ENCODE measurements at places on chromosomes 16 and 17.

DNA sequence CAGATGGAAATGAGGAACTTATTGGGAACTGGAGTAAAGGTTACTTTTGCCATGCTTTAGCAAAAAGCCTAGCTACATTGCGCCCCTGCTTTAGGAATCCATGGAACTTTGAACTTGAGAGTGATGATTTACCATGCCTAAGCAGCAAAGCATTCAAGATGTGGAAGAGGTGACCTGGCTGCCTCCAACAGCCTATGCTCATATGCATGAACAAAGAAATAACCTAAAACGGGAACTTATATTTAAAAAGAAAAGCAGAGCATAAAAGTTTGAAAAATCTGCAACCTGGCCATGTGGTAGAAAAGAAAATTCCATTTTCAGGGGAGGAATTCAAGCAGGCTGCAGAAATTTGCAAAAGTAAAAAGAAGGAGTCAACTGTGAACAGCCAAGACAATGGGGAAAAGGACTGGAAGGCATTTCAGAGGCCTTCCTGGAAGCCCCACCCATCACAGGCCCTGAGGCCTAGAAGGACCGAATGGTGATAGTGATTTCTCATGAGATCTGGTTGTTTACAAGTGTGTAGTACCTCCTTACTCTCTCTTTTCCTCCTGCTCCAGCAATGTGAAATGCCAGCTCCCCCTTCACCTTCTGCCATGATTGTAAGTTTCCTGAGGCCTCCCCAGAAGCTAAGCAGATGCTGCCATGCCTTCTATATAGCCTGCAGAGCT, 48.7 kb downstream of the MRPS23 start:
- DNase-seq, result no peak

GRCh38 chr17:43665084-43665936, 3.6 kb upstream of the MEOX1 start:
- DNase-seq, result no peak

GRCh38 chr17:58224315-58224714, 5.3 kb upstream of the MKS1 start:
- DNase-seq, result no peak

GRCh38 chr17:72219137-72219823, 98.5 kb downstream of the SOX9 start:
- DNase-seq, result no peak

GRCh38 chr17:8192070-8192815, 2.3 kb upstream of the BORCS6 start:
- peak; percentile 82 for DNase-seq

DNA sequence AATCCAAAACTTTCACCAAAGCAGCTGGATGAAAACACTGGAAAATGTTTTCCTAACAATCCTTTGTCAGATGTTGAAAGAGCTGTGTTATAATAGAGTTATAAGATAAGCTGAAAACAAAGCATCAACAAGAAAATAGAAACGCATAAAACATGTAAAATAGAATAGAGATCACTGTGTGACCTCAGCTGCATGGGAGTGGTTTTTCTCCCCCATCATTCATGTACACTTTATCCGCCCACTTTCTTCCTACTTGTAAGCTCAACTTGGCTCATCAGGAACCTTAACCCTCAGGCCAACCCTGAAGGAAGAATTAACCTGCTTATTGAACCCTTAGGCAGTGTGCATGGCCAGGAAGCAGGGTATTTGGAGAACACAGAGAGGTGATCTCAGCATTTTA, 238.5 kb upstream of the PMFBP1 start:
- no peak for DNase-seq

DNA sequence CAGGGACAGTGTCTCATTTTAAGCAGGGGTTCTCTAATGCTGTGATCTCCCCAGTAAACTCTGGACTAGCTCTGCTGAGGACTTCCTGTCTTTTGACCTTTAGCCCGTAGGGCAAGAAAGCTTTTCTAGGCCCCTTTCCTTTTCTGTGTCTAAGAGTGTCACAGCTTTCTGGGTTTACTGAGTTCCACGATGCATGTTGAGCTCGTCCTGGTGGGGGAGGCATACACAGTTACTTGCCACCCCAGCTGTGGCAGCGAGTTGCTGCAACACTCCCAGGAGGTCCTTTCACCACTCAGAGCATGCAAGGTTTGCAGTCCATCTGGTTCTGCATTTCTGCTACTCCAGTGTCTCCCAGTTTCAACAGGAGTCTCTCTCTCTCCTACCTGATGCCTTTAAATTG, 23.7 kb downstream of the NOD2 start:
- no peak for DNase-seq

GRCh38 chr16:62583414-62583813, 547.2 kb upstream of the CDH8 start:
- no peak for DNase-seq

DNA sequence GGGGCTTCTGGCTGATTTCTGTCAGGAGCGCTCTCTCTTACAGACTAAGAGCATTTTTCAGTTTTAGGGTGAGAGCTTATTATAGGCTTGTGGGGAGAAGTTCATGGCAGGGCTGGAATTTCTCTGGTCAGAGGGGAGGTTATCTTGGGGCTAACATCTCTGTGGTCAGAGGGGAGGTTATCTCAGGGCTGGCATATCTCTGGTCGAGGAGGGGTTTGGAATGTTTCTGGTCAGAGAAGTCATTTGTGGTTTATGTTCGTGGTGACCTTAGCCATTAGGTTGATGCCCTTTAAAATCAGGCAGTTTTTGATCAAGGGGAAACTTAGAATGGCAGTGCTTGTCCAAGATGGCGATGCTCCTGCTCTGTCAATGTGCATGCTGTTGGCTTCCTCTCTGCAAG, 10.8 kb upstream of the USP31 start:
- no peak for DNase-seq

DNA sequence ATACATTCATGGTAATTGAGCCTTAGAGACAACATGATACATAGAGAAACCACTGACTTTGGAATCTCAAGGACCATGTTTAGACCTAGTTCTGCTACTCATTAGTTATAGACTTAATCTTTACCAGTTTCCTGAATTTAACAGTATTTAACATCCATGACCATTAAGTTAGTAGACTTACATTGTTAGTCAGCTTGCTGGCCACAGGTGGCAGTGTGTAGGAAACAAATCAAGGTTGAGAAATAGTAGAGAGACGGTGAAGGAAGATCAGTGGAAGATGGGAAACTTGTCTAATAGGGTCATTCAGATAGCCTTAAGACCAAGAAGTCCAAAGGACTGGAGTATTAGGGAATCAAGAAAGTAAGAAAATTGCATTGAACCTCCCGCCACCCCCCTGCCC, 31.0 kb downstream of the OMG start:
- DNase-seq, result no peak

DNA sequence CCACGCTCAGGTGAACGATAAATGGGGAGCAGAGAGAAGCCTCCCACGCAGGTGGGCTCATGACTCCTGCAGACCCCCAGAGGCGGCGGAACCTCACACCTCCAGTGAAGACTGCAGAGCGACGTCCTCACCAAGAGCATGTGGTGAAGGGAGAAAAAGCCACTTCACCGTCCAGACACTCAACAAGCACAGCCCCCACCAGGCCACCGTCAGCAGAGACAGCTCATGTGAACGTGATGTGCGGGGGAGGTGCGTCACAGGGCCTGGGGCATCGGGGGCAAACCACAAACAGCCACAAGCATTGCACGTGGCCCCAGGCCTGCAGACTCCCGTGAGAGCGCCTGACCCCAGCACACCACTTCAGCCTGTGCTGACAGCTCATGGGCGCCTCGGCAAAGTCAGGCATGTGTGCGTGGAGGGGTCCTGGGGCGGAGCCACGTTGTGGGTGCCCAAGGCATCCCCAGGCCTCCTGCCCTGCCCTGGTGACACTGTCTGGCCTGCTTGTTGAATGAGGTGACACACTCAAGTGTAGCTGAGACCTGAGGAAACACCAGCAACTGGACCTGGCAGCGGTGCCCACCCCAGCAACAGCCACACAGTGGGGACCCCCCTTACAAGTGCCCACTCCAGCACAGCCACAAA, 19.0 kb downstream of the LMF1 start:
- DNase-seq, result no peak

DNA sequence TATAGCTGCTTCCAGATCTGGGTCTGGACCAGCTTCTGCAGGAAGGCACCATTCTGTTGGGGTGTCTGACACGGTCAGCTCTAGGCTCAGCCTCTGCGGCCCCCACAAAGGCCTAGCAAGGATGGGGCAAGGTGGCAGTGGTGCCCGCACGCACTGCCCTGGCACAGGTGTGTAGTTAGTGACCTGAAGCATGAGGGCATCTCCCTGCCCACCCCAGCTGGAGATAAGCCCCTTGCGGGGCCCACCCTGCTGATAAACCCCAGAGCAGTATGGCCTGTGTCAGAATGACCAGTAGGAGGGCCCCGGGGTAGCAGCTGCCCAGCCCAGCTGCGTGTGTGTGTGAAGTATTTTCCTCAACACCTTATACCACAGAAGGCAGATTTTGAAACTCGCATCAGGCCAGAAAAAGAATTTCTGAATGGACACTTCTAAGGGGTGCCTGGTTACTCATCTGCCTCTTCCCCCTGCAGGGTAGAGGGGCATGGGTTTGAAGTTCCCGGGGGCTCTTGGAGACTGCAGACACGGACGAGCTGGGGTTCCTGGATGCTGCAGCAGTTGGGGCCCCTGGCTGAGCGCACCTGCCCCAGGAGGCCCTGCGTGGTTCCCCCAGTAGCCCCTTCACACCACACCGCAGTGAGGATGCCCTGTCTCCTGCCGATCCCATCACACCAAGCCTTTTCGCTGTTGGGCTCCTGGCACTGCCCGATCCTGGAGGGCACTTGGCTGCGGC, 4.5 kb downstream of the ARHGDIA start:
- DNase-seq, result no peak

DNA sequence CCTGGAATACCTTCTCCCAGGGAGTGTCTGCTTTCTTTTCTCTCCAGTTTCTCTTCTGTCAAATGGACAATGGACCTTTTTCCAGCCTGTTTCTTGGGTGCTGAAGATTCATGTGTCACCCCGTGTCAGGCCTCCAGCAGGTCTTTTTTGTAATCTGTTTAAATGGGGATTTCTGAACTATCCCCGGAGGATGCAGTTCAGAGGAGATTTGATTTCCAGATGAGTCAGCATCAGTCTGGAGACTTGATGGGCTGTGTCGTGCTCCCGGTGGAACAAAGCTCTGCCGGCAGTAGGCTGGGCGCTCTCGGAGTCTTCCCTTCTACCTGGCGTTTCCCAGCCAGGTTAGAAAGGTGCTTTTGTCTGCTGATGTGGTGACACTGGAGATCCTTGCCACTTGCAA, 440.6 kb downstream of the HS3ST3B1 start:
- no peak for DNase-seq

DNA sequence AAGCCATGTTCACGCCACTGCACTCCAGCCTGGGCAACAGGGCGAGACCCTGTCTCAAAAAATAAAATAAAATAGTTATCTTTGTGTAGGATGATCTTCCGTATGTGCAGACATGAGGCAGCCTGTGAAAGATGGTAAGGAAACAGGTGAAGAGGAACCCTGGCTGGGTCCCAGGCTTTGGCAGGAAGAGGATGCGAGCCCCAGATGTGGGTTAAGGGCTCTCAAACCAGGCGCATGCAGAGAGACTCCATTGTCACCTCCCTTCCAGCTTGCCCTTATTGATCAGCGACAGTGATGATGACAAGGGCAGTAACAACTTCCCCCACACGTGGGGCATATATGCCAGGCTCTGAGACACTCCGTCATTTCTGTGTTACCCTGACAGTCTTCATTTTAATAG, 106.8 kb downstream of the GNAO1 start:
- DNase-seq, result no peak

- no peak for DNase-seq
Observed at GRCh38 chr17:29560316-29560715, 6.5 kb downstream of the ABHD15 start.

GRCh38 chr16:13105427-13105826, 204.0 kb downstream of the SHISA9 start:
- DNase-seq, result no peak

DNA sequence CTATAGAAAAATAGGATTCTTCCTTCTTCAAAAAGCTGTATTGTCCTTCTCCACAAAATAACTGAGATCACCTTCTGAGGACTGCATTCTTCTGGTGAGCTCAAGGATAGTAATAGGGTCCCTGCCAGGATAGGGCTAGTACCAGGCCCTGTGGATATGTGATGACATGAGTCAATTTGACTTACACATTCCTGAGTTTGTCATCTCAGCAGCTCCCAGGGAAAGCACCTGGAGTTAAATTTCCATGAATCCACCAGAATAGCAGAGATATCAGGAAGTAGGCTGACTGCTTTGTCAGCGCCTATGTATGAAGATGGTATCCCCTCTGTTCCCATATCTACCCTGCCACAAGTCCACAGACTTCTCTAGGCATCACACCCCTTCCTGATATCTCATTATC, 225.8 kb downstream of the PMP22 start:
- DNase-seq, result no peak

GRCh38 chr16:66304151-66304550, 62.3 kb upstream of the CDH5 start:
- no peak for DNase-seq

GRCh38 chr16:55529018-55529417, 20.1 kb downstream of the LPCAT2 start:
- no peak for DNase-seq

DNA sequence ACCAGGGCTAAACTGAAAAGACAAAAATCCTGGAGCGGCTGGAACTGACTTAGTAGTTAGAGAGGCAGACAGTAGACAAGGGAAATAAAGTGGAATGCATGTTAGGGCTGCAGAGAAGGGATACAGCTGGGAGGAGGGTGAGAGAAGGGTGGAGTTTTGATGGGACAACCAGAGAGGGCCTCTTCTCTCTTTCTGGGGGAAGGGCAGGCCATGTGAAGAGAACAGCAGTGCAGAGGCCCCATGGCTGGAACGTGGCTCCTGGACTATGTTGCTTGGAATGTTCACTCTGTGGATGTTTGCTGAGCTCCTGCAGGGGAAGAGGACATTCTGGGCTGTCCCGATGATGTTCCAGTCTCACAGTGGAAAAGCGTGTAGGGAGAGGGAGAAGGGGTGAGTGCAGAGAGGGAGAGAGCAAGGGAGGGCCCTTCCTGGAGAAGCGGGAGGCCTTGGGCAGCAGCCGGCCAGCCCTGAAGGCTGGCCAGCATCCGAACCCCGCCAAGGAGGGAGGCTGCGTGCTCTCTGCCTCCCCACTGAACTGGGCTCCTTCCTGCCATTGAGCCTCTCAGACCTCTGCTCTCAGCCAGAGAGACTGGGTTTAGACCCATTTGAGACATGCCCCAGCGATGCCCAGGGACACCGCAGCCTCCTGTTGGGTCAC, 33.1 kb upstream of the GSE1 start:
- no peak for DNase-seq

DNA sequence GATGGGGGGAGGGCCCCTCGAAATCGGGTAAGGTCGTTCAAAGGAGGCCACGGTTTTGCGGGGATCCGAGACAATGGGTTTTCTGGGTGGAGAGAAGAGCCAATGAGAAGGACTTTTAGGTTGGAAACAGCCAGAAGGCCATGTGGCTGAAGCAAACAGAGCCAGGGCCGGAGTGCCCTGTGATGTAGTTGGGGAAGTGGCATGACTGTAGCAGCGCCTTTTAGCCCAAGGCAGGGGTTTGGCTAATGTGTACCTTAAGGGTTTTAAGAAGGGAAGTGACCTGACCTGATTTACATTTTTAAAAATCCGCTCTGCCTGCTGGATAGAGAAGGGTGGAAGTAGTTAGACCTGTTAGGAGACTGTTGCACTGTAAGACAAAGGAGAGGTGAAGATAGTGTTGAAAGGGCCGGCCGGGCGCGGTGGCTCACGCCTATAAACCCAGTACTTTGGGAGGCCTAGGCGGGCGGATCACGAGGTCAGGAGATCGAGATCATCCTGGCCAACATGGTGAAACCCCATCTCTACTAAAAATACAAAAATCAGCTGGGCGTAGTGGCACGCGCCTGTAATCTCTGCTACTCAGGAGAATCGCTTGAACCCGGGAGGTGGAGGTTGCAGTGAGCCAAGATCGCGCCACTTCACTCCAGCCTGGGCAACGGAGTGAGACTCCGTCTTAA, 1.0 kb downstream of the LYRM1 start:
- peak; percentile 35 for DNase-seq

Data from activated naive CD4-positive, alpha-beta T cell treated with anti-CD3 and anti-CD28 coated beads, Interleukin-2, amount 10 ng/mL, durations not matched to agents 7 days and 5 days (primary cell).